ENCODE measurements at places on chromosomes 1 and 21.
A peak's percentile ranks its signal among the peaks of the same experiment; 100 is the strongest.

GRCh38 chr1:155636397-155637153, 26.6 kb downstream of the MSTO1 start:
- DNase-seq = no peak

DNA sequence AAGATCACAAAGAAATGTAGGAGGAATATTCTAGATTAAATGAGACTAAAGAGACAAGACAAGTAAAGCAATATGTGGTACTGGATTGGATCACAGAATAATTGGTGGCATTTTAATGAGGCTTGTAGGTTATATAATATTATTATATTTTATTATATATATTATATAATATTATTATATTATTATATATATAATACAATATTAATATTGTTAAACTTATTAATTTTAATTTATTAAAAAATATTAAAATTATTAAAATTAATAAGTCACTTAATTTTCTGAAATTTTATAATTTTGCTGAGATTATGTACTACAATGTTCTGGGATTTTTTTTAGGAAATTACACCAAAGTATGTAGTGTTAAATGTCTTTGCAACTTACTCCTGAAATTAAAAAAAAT, 311.9 kb downstream of the COL11A1 start:
- DNase-seq = no peak

DNA sequence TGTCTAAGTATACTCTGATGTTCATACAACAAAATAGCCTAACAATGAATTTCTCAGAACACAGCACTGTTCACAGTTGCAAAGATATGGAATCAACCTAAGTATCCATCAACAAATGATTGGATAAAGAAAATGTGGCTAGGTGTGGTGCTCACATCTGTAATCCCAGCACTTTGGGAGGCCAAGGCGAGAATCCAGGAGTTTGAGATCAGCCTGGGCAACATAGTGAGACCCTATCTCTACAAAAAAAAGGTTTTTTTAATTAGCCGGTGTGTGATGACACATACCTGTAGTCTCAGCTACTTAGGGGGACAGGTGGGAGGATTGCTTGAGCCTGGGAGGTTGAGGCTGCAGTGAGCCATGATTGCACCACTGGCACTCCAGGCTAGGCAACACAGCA, 10.7 kb downstream of the IFNAR2 start:
- DNase-seq = no peak

DNA sequence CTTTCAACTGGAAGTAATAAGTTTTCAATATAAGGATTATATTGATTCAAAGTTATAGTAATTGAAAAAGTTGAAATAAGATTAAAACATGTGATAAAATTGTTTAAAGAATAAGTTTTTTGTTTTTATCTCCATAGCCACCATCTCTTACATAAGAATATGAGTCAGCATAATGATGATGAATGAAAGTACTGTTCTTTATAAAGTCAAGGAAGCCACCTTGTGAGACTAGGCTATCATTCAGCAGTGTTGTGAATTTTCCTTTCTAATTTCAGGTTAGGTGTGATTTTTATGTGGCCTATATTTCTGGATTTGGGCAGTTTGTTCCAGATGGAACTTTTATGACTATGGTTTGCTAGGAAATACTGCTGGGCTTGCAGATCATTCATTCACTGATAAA, 22.4 kb upstream of the ASB17 start:
- DNase-seq = no peak

GRCh38 chr1:113980110-113980509, 836 bp downstream of the OLFML3 start:
- DNase-seq = no peak

DNA sequence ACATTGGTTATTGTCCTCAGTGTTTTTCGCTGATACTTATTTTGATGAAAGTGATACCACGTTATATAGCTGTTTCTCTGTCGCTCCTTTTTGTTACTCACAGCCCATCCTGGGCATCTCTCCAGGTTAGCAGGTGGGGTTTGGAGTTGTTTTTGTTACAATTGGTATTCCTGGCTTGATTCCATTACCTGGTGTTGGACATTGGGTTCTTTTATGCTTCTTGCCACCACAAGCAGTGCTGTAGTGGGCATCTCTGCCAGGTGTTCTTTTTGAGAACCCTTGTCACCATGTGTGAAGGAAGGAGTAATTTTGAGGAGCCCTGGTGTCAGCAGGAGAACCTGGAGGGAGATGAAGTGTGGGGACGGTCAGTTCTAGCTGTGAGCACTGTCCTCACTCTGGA, 47.5 kb upstream of the PWP2 start:
- DNase-seq = no peak

DNA sequence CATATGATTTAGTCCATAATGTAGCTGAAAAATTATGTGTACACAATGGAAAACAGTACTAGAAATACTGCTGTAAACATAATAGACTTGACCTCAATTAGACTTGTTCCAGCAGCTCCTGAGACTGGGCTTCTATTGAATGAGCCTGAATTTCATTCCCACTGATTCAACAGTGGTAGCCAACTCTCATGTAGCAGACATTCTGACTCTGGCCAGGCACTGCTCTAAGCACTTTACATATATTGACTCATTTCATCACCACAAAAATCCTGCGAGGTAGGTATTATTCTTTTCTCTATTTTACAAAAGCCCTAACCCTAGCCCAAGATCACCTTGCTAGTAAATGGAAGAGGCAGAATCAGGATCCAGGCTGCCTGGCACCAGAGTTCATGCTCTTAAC, 12.8 kb upstream of the CTSS start:
- DNase-seq = no peak

DNA sequence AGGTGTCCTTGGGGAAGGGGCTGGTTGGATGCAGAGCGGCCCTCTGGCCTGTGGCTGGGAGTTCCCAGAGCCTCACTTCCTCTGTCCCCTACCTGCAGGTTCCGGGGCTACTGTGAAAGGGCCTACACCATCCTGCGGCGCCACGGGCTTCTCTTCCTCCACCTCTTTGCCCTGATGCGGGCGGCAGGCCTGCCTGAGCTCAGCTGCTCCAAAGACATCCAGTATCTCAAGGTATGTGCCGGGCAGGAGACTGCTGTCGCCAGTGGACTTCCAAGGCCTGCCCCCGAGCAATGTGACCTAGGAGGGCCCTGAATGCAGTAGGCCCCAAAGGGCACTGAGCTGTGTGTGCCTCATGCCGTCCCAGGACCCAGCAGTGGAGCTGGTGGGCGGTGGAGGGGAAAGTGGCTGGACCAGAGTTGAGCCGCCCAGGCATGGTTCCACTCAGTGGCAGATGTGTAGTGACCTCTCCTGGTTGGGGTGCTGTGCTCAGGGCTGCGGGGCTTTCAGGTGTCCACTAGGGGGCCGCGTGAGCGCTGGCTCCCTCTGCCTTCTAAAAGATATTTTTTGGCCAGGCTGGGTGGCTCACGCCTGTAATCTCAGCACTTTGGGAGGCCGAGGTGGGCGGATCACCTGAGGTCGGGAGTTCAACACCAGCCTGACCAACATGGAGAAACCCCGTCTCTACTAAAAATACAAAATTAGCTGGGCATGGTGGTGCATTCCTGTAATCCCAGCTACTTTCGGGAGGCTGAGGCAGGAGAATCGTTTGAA, 73.4 kb downstream of the PIK3CD start:
- DNase-seq = no peak

DNA sequence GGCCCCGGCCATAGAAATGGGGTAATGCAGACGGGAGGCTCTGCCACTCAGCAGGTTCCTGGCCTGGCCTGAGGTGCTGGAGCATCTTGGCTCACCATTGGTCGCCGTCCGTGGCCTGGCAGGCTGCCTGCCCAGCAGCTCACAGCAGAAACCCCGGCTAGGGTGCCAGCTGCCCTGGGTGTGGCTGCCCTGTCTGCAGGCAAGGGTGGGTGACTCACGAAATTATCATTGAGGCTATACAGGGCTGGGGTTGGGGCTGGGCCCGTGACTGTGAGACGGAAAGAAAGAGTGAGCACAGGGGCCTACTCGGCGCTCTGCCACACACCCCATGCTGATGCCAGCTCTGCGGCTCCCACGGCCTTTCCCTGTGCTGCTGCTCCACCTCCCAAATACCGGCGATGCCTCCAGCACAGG, 8.0 kb upstream of the PKP1 start:
- no peak for DNase-seq

- DNase-seq = peak; percentile 86
Observed at GRCh38 chr1:59296358-59297256, at the start of gene FGGY. FGGY (plus strand) TSS chr1:59297094; CDS start chr1:59321550, 24,456 bp downstream.

DNA sequence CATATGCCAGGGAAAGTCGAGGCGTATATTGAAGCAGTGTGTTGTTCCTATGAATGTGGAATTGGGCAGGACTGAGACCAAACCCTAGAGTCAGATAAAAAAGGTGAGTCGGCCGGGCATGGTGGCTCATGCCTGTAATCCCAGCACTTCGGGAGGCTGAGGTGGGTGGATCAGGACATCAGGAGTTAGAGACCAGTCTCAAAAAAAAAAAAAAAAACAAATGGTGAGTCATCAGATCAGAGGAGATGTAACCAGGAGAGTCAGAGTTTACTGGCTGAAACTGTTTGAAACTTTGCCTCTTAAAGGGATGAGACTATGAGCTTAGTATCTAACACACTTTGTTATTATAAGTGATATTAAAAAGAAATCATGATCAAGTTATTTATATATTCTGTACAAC, 26.4 kb upstream of the SYCP1 start:
- no peak for DNase-seq

- peak; percentile 58 for DNase-seq
Observed at GRCh38 chr1:202860744-202861419, 28.1 kb downstream of the RABIF start.

- no peak for DNase-seq
Observed at GRCh38 chr1:53303726-53304515, 23.9 kb downstream of the LRP8 start.

GRCh38 chr1:79827446-79827845, 820.9 kb upstream of the ADGRL4 start:
- DNase-seq = no peak

DNA sequence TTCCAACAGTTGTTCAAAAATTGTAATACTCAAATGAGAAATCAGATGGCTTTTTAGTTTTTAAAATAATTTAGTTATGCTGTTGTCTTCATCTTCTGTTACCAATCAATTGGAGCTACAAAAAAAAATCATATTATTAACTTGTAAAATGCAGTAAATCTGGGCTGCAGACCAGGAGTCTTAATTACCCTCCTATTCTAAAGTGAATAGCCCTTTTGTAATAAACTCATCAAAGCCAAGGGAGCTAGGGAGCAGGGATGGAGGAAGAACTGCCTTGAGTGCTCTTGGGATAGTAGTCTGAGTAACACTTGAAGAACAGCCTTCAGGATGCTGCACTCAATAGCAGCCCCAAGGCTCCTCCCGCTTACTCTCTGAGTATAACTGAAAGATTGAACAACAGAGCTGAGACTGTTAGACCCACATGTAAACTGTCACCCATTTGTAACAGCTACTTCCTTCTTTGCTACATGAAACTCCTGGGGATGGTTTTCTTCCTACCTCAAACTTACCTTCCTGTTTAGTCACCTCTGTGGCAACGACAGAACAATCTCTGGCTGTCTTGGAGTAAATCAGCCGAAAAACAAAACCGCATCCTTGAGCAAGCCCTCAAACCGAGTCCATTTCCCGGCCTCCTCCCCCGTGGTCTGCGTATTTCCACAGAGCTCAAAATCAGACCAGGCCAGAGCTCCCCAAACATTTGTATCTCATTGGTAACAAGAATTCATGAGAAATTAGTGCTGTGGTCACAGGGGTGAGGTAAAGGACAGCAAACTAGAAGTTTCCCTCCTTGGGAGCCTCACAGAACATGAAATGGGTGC, 55.9 kb downstream of the CD58 start:
- no peak for DNase-seq

GRCh38 chr1:19079541-19080472, 123.3 kb upstream of the IFFO2 start:
- DNase-seq = peak; percentile 34

- no peak for DNase-seq
Observed at GRCh38 chr1:207203541-207203940, 99.5 kb downstream of the C4BPA start.

DNA sequence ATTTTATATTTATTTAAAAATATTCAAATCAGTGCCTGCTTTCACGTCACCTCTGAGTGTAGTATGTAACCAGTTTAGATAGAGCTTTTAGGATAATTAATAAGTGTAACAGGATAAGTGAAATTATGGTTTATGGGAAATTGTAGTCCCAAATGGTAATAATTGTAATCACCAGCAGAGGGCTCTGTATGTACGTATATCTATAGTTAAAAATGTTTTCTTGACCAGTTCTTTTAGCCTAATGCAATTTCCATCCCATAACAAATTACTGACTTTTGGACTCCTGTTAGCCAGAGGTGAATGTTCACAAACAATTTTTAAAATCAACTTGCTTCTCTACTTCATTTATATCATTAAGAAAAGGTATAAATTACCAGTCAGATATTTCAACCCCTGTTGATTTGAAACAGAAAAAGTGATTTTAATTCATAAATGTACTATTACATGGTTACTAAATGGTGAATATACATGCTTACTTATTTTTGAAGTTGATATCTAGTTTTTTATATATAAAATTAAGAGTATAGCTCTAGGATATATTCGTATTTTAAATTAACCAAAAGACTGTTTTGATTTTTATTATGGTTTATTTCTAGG, 25.3 kb downstream of the SLC30A7 start:
- DNase-seq = peak; percentile 29

- no peak for DNase-seq
Observed at GRCh38 chr1:182974506-182975191, 21.7 kb upstream of the SHCBP1L start.

GRCh38 chr1:240278082-240278481, 186.4 kb downstream of the FMN2 start:
- no peak for DNase-seq

DNA sequence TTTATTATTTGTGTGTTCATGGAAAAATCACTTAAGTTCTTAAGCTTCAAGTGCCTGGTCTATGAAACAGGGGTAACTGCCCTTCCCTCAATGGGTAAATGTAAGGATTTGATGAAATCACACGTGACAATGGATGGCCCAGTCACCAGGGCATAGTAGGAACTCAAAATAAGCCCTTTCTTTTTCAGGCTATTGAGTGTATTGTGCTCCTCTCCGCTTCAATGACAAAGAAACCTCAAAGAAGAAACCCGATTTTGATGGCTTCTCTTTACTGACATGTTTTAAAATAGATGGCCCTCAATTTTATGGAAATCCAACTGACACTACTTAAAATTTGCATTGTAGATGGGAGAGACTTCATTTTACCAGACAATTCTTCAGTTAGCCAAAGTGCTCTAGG, 543.5 kb downstream of the OMA1 start:
- no peak for DNase-seq

GRCh38 chr1:182301467-182302198, 90.0 kb downstream of the GLUL start:
- no peak for DNase-seq

DNA sequence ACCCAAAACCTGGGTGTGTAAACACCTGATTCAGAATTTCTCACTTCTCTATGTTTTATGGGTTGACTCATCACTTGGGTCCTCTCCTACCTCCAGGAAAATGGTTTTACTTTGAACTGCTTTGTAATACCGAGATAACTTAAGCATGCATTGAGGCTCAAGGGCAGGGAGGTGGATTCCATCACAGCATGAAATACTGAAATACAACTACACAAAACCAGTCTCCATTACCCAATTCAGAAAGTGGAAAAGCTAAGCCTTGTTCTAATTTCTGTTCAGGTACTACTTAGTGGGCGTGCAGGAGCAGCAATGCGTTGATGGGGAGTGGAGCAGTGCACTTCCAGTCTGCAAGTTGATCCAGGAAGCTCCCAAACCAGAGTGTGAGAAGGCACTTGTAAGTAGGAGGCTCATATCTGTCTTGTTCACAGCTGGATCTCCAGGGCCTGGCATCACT, 6.1 kb upstream of the C4BPA start:
- DNase-seq = no peak

All from left renal cortex interstitium (tissue), 4 donors.